ENCODE measurements at places on chromosomes 16 and 17.
A peak's percentile ranks its signal among the peaks of the same experiment; 100 is the strongest.

DNA sequence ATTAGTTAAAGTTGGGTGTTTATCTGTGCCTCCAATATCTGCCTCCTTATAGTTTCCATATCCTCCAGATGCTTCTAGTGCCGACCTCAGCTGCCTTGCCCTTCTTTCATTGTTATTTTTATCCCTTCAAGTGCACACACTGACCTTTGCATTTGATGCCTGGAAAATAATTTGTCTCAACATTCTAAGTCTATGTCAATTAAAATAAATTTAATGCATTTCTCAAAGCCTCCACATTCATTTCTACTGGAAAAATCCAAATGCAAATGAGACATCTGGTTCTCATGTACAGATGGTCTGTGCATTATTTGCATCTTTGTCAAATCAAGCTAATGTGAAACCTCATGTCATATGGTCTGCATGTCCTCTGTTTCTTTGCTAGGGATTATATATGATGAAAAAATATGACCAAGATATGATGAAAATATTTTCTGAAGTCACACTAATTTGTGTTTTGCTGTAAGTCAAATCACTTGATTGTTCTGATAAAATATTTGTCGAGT is 61.4 kb downstream of the TMEM100 start:
- DNase-seq: no peak

GRCh38 chr17:73782641-73783381 is 138.6 kb upstream of the SDK2 start:
- no peak for DNase-seq

DNA sequence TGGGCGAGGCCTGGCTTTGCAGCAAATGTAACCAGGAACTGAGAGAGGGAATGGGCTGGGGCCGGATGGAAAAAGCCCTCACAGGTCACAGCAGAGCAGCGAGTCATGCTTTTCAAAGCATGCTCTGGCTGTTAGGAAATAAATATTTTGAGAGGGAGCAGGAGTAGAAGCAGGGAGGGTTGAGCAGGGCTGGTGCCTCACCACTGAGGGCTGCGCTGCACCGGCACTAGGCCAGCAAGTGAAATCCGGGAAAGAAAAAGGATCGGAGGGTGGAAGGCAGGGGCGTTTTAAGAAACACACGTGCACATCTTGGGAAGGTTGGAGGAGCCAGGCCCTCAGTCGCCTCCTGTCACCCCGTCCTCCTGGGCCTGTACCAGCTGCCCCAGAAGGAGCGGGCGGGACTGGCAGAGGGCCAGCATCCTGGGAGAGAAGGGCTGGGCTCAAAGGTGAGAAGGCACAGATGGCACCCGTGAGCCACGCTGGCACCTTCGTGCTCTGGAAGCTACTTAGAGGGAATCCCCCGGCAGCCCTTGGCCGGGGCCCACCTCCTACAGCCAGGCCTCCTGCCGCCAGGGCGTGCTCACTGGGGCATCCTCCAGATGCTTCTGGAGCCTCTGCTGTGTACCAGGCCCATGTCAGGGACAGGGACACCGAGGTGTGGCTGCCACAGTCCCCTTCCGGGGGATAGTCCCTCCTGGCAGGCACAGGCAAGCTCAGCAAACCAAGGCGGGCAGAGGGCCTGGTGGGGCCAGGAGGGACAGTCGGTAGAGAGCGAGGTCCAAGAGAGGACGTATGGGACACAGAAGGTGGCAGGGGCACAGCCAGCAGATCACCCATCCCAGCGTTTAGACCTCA is 71.5 kb upstream of the PLCG2 start:
- no peak for DNase-seq

DNA sequence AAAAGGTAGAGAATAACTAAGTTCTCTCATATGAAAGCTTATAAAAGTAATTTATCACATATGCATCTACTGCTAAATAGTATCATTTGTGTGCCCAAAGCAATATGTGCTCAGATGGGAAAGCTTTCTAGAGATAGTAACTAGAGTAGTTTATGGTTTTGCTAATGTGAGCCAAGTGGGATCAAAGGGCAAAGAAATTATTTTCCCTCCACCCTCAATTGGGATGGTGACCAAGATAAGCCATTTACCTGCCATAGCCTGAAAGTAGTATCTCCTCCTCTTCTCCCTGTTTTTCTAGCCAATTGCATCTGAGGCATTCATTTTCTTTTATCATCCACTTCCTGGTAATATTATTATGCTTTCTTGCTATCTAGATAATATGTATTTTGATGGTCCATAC is 41.9 kb upstream of the KCNJ16 start:
- DNase-seq: no peak

DNA sequence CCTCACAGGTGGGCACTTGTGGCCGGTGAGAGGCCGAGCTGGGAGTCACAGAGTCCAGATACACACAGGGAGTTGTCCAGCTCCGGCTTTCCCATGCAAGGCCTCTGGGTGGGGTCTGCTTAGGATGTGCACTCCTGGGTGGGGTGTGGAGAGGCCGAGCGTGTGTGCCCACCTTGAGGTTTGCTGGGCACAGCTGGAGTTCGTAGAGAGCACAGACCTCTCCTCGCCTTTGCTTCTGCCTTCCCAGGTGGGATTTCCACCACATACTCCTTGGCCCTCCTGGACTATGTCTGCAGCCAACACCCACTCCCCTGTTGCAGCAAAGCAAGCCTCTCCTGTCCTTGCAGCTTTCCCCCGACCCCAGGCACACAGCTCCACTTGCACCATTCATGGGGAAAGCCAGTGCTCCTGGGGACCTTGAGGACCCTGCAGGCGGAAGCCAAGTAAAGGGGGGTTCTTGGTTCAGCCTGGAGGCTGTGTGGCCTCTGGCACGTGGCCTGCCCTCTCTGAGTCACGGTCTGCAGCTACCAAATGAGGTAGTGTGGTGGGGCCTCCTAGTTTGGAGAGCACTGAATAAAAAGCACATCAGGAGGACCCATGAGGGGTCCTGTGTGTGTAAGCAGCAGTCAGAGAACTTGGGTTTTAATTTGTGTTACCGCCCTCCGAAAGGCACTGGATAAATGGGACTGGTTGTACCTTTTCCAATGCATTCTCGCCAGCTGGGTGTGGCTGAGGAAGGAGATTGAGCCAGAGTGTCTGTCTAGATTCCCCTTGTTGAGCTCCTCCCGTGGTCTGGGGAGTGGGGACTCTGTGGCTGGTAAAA is 31.5 kb downstream of the MPRIP start:
- no peak for DNase-seq

GRCh38 chr17:46001390-46002310 is 2.6 kb downstream of the STH start:
- DNase-seq: no peak

- peak; percentile 10 for DNase-seq
Measured at GRCh38 chr16:69188236-69188549, 1.2 kb downstream of the SNTB2 start.

GRCh38 chr16:84603140-84603816 is 14.6 kb downstream of the COTL1 start:
- peak; percentile 60 for DNase-seq

GRCh38 chr17:80254396-80255251 is 6.0 kb upstream of the RNF213 start:
- DNase-seq: peak; percentile 82

DNA sequence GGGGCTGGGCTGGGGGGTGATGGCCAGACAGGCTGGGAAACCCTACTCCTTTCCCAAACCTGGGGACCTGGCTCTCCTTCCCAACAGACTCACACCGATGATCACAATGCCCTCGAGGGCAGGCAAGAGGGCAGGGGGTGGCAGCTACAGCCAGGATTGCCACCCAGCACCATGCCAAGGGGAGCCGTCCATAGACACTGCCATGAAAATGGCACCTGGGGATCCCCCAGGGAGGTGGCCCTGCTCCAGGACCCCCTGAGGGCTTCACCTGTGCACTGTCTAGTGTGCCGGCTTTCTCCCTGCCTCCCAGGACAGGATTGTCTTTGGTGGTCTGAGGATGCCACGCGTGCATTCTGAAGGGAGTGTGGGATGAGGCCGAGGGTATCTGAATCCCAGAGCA is 24.6 kb downstream of the RPH3AL start:
- DNase-seq: no peak

DNA sequence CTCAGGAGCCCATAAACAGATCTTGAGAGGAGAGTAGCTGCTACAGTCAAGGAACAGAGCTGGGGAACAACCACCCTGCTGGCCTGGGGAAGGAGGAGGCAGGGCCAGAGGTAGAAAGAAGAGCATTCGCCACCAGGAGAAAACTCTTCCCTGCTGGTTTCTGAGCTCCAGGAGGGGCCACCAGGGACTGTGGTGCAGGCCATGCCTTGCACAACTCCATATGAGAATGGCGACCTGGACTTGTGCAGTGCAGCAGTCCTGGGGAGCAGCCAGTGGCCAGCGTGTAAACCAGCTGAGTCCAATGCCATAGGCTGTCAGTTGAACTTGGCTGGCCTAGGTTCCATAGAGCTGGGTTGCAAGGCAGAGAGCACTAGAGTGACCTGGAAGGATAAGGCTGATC is 11.6 kb downstream of the SLC13A2 start:
- DNase-seq: no peak

DNA sequence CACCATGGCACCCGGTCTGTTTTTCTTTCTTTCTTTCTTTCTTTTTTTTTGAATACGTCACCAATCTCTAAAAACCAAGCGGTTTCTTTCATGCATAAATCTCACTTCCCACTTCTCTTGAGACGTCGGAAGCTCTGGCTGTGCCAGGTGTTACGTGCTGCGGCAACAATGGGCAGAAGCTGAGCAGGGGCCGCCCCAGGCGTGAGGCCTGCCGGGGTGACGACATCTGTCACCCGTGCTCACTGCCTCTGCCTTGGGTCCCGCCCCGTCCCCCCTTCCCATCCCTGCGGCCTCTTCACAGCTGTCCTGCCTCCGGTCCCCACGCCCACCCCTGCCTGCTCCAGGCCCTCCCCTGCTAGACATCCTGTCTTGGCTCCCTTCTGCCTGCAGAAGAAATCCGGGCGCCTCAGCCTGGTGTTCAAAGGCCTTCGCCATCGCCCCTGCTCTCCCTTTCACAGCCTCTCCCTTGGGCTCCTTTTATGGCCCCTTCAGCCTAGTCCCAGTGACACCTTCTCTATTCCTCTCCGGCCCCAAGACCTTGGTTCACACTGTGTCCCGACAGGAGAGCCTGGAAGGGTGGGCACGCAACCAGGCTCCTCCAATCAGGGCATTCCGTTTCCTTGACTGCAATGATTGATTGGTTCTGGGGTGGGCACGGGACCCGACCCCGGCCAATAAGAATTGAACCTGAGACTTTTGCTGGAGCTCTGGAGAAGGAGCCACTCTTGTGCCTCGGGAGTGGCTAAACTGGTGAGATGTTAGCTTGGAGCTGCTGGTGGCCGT is 4.8 kb downstream of the P2RX1 start:
- DNase-seq: peak; percentile 69

- no peak for DNase-seq
Measured at GRCh38 chr17:63842173-63842539, 329 bp downstream of the SMARCD2 start.

GRCh38 chr17:29568331-29569244 is at the start of gene TP53I13:
Gene TP53I13, plus strand, starts transcription at chr17:29568701. Its CDS starts 58 bp downstream, at chr17:29568759.
- peak; percentile 88 for DNase-seq

DNA sequence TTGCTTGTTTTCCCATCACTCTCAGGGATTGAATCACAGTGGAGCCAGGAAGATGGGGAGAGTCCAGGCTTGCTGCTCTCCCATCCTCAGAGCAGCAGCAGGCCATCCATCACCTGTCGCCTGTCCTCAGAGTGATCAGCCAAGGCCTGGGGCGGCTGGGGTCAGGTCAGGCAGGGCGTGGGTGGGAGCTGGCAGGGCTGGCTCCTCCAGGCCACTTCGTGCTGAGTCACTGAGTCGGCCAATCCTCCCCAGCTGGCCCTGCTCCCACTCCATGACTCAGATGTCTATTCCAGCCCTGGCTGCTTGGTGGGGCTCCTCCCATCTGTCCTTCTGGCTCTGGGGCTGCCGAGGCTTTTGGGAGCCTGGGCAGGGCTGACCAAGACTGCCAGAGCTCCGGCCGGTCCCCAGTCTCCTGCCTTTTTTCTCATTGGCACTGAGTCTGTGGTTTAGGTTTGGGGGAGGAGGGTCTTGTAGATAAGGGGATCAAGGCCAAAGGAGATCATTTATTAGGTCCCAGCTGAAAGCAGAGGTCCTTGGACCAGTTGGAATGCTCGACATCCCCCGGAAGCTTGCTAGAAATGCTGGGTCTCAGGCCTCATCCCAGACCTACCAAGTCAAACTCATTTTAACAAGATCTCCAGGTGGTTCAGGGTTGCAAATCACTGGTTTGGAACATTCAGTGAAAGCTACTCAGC is 72.7 kb downstream of the ABCC1 start:
- DNase-seq: no peak

DNA sequence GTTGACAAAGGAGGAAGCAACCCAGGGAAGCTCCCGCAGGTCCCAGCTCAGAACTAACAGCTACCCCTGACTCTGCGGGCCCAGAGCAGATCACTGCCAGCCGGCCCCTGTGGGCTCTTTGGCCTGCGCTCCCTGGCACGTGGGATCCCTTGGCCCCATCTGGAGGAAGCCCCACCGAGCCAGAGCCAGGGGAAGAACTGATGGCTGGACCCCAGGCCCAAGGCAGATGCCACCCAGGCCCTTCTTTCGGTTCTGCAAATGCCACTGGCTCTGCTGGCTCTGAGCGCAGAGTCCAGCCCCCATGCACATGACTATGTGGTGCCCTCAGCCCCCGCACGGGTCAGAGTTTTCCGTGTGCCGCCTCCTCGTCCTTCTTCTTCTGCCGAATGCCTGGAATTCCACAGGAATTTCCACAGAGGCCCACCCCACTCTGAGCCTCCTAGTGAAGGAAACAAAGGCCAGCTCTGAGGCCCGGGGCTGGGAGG is 35.8 kb upstream of the SNN start:
- DNase-seq: no peak

DNA sequence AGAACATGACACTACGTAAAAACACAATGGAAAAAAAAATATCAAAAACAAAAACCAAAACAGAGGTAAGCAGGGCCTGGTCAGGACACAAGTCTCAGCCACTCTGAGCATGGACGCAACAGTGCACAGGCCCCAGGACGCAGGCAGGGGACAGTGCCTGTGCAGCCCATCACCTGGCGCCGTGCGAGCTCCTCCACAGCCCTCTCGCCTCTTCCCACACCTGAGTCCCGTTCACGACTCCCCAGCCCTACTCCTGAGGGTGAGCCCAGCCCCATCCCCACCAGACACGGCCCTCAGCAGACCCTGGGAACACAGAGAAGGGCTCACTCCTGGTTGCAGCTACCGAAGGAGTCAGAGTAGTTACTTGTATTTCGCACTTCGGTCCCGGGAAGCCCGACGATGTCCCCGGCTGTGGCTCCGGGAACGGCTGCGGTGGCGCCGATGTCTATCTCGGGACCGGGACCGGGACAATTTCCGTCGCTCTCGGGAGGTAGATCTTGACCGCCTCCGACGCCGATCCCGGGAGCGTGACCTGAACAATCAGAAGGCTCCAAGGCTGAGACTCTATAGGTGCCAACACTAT is 9.4 kb downstream of the HBQ1 start:
- no peak for DNase-seq

DNA sequence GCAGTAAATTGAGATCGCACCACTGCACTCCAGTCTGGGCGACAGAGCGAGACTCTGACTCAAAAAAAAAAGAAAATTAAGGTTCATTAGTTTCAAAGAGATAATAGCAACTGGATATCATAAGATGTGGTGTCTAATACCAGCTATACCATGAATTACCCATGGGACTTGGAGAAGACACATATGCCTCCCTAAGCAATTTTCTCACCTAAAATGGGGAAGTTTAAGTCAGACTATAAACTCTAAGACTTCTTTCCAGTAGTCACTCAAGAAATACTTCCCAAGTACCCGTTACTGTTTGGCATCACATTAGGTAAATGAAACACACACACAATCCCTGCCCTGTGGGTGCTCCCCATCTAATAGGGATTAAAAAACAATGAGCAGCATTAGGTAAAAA is 22.6 kb downstream of the SMURF2 start:
- DNase-seq: no peak

Measured in stimulated activated CD4-positive, alpha-beta T cell treated with anti-CD3 and anti-CD28 coated beads, Interleukin-4, amount 100 ng/mL, for 24 hours (primary cell).